AG08396 (cell line): ENCODE measurements at places on chromosomes 2 and 18.
A peak's percentile ranks its signal among the peaks of the same experiment; 100 is the strongest.

GRCh38 chr2:198659096-198659870 is 798.5 kb downstream of the SATB2 start:
- DNase-seq = no peak

DNA sequence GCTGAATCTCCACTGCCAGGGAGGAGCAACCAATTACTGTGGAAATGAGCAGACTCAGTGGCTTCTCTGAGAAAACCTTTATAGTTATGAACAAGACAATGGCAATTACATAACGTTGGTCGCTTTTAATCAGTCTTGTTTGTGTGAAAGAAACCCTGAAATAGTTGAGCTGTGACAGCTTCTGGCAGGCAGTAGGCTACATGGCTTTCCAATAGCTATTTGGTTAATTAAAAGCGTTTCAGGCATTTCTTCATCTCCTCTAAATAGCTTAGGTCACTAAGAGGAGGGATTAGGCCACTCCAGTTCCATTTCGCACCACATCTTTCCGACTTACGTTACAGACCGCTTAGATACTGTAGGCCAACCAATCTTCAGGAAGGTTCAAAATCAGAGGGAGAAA is 794.4 kb upstream of the ID2 start:
- no peak for DNase-seq

DNA sequence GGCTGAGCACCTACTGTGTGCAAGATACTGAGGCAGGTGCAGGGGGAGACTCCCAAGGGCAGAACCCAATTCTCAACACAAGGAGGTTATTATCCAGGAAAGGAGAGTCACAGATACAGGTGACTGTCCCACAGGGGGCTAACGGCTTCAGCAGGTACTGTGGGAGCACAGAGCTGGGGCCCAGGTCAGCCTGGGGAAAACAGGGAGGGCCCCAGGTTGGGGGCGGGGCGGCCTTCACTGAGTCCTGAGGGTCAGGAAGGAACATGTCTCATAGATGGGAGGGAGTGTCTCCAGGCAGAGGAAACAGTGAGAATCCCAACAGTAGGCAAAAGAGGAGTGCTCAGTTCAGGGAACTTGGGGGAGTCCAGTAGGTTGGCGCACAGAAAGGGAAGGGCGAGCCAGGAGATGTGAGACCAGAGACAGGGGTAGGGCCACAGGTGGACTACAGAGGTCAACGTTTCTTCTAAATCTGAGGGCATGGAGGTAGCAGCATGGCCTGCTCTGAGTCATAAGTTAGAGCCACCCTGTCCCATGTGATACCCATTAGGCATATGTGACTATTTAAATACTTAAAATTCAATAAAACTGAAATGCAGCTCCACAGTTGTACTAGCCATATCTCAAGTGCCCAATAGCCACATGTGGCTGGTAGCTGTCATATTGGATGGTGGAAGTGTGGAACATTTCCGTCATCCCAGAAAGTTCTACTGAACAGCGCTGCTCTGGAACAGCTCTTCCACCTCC is 157.2 kb downstream of the TTC32 start:
- no peak for DNase-seq

GRCh38 chr18:48293954-48294898 is 115.0 kb downstream of the ZBTB7C start:
- DNase-seq = no peak

DNA sequence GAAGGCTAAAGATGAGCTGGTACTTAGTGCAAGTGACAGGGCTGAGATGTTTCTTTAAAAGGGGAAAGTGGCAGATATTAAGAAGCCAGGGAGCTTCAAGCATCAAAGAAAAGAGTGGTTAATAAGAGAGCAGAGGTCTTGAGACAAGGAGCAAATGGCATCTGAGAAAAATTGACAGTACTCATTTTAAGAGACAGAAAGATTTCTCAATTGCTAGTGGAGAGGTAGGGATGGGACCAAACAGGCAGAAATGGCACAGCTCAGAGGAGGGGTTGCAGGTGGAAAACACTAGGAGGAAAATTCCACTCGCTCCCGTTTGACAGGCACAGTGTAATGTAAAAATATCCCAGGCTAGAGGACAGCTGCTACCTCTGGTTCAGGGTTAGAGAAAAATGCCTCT is 593.4 kb upstream of the LRATD1 start:
- DNase-seq = no peak

DNA sequence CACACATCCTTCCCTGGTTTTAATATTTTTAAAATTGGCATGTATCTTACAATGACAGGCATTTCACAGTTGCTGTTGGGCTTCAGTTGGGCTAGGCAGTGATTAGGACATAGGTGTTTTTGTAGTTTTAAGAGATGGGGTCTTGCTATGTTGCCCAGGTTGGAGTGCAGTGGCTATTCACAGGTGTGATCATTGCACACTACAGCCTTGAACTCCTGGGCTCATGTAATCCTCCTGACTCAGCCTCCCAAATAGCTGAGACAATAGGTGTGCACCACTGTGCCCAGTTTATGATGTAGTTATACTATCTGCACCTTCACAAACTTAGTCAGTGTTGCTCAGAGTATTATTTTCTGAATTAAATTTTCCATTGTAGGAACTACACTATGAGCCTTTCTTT is 43.3 kb downstream of the PCARE start:
- DNase-seq = no peak

DNA sequence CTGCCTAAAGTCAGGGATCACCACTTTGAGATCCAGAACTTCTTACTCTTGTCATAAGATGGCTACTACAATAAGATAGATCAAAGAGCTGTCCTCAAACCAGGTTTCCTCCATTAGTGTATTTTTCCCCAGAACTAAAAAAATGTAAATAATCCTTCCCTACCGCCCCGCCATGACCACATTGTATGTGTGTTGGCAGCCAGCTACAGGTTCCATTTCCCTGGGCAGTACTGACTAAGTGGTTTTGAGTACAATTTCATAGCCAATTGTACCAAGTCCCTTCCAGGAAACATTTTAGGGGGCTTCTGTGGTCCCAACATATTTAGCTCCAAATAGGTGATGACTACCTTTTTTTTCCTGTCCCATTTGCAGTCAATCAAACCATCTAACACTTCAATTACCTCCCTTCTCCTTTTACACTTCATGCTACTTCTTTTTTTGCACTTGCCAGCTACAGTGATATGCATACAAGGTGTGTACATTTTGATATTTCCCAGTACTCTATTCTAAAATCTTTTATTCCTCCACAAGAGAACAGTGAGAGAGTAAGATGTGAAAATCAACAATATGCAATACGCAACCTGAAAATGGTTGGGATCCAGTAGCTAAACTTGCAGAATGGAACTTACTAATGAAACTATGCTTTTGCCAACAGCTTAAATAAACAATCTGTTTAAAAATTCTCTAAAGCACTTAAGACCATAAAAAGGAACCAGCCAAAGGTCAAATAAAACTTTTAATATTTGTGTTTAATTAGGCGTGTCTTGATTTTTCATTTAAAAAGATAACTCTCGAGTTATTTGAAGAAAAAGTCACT is 3.9 kb downstream of the PUM2 start:
- DNase-seq = peak; percentile 39

GRCh38 chr2:153622285-153622684 is 143.7 kb upstream of the RPRM start:
- no peak for DNase-seq

- peak; percentile 4 for DNase-seq
Observed at GRCh38 chr2:76953733-76954347, 568.3 kb downstream of the LRRTM4 start.

DNA sequence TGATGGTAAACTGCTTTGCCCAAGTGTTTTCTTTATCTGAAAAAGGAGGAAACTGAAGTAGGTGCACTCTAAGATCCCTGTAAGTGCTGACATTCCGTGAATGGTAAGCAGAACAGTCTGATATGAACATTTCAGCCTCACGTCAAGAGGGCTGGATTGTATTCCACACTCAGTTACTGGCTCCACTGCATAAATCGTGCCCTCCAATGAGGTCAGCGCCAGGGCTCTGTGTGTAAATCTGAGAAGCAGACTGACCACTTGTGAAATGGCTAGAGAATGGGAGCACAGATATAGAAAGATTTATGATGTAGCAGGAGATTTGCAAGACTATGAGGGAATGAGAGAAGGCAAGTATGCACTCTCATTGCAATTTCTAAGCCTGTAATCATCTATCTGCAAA is 153.0 kb downstream of the ICOS start:
- DNase-seq = no peak

- no peak for DNase-seq
Observed at GRCh38 chr18:55376387-55376786, 211.6 kb downstream of the TCF4 start.

GRCh38 chr2:20439193-20439475 is 7.7 kb upstream of the RHOB start:
- no peak for DNase-seq

GRCh38 chr2:220078439-220078838 is 451.0 kb downstream of the SLC4A3 start:
- peak; percentile 7 for DNase-seq

DNA sequence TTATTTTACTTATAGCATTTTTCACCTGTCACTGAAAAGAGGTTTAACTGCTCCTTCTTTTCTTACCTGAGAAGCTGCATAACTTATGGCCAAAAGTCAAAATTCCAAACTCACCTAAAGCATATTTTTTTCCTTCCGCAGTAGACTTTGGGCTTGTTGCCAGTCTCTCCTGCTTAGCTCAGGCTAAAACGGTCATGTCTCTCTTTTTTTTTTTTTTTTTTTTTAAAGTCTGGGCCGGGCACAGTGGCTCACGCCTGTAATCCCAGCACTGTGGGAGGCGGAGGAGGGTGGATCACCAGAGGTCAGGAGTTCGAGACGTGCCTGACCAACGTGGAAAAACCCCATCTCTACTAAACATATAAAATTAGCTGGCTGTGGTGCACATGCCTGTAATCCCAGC is 113.5 kb downstream of the RTN4 start:
- DNase-seq = no peak

DNA sequence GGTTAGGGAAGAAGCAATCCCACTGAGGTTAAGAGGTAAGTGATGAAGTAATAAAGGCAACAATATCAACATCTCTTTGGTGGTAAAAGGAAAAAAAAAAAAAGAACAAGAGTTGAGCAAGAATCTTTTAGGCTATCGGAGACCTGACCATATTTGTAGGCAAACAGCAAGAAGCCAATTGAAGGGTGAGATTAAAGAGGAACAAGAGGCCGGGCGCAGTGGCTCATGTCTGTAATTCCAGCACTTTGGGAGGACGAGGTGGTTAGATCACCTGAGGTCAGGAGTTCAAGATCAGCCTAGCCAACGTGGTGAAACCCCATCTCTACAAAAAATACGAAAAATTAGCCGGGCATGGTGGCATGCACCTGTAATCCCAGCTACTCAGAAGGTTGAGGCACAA is 11.3 kb downstream of the VPS54 start:
- no peak for DNase-seq

- no peak for DNase-seq
Observed at GRCh38 chr2:130728549-130729316, at the start of gene GPR148. GPR148 (plus strand) TSS chr2:130729070; CDS start chr2:130729152, 82 bp downstream.

DNA sequence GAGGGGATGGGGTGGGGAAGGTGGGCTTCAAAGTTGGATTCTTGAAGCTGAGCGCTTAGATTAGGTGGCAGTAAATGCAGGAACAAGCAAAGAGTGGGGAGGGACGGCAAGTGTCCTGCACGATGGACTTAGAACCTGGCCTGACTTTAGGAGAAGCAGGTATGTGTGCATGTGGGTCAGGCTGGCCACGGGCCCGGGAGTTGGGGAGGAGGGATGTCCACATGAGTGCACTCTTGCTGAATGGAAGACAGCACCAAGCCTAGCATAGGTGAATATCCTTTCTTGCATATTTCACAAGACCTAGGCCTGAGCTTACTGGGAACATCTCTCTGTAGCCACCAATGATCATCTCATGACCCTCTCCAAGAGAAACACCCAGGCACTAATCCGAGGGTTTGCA is 96.1 kb downstream of the DDX1 start:
- no peak for DNase-seq

- no peak for DNase-seq
Observed at GRCh38 chr2:12705742-12706141, 11.0 kb upstream of the TRIB2 start.

GRCh38 chr2:10097352-10098148 is 17.3 kb upstream of the CYS1 start:
- peak; percentile 90 for DNase-seq

GRCh38 chr2:72276356-72276755 is 128.7 kb upstream of the CYP26B1 start:
- no peak for DNase-seq

DNA sequence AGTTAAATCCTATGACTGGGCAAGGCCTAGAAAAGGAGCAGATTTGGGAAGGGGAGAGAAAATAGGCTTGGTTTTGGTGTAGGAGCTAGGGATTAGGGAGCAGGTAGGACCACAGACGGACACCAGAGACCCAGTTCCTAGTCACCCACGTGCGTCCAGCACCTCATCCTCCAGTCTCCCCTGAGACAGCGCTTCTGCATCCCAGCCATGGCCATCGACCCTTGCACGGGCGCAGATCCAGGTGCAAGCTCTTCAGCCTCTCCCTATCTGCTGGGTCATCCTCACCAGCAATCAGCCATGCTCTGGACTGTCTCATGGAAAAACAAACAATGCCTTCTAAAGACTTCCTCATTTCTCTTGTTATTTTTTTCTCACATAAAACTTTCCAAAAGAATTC is 246.8 kb upstream of the RAB6C start:
- no peak for DNase-seq

GRCh38 chr2:24597181-24597870 is 106.3 kb downstream of the NCOA1 start:
- DNase-seq = no peak

GRCh38 chr2:201715459-201715858 is 17.0 kb upstream of the MPP4 start:
- no peak for DNase-seq

DNA sequence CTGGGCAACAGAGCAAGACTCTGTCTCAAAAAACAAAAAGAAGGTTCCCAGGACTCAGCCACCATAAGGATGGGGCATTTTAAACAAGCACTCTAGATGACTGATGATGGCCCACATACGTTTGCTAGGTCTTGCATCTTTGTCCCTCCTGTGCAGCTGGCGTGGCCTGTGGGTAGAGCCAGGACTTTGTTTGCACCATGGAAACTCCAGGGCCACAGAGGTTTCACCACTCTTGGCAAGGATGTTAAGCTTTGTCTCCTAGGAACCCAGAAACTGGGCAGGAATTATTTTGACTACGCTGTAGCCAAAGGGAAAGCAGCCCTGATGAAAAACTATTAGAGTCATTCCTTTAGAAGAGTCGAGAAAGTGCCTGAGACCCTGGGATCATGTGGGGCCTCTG is 75.3 kb upstream of the STPG4 start:
- no peak for DNase-seq

GRCh38 chr2:8564475-8564874 is 117.4 kb upstream of the ID2 start:
- DNase-seq = no peak

- peak; percentile 61 for DNase-seq
Observed at GRCh38 chr2:172972005-172972619, 103.5 kb upstream of the MAP3K20 start.

GRCh38 chr2:69087912-69088240 is 74.9 kb downstream of the ANTXR1 start:
- DNase-seq = no peak

DNA sequence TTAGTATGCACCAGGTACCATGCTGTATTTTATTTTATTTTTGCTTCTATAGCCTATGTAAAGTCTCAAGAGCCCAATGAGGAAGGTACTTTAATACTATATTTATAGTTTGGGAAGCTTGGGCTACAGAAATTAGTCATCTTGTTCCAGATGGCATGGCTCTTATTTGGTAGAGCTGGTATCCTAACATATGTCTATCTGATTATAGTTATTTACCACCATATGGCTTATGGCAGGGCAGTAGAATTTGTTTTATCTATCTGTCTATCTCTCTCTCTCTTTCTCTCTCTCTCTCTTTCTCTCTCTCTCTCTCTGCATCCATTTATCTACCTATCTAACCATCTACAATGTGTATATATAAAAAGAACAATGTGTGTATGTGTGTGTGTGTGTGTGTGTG is 1293.7 kb upstream of the SLC39A10 start:
- DNase-seq = no peak
